ENCODE measurements at places on chromosomes 13 and 19.

GRCh38 chr19:48830088-48830487 lies 6.2 kb downstream of the HSD17B14 start:
- DNase-seq, result no peak

DNA sequence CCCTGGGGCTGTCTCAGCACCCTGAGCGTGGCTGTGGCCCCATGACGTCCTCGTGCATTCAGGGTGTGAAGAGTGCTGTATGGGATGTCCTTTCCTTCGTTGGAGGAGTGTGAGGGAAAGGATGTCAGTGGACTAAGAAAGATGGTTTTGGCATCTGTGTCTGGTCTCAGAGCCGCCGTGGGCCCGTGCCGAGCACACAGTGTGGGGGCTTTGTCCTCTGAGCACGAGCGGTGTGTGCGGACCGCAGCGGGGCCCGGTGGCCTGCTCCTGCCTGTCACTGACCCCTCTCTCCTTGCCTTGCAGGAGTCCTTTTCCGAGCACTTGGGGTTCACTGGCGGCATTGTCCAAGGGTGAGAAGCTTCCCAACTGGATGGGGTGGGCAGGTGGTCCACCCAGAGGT lies 63.3 kb upstream of the LDLR start:
- no peak for DNase-seq

GRCh38 chr19:38769635-38770211 lies 3.6 kb downstream of the LGALS7 start:
- DNase-seq, result peak; percentile 92

- no peak for DNase-seq
Measured at GRCh38 chr13:22103046-22104027, 432.5 kb downstream of the FGF9 start.

DNA sequence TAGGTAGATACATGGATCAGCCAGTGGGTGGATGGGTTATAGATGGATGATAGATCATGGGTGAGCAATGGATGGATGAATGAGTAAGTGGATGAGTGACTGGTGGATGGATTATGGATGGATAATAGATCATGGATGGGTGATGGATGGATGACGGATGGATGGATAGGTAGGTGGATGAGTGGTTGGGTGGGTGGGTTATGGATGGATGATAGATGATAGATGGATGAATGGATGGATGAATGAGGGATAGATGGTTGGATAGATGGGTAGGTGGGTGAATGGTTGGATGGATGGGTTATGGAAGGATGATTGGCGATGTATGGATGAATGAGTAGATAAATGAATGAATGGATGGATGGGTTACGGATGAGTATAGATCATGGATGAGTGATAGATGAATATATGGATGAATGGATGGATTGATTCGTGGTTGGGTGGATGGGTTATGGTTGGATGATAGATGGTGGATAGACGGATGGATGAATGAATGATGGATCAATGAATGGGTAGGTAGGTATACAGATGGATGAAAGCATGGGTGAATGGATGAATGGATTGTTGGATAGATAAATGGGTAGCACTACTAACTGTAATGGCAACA lies 27.0 kb upstream of the PTPRS start:
- no peak for DNase-seq

GRCh38 chr19:39817888-39818561 lies 15.9 kb downstream of the DYRK1B start:
- no peak for DNase-seq

DNA sequence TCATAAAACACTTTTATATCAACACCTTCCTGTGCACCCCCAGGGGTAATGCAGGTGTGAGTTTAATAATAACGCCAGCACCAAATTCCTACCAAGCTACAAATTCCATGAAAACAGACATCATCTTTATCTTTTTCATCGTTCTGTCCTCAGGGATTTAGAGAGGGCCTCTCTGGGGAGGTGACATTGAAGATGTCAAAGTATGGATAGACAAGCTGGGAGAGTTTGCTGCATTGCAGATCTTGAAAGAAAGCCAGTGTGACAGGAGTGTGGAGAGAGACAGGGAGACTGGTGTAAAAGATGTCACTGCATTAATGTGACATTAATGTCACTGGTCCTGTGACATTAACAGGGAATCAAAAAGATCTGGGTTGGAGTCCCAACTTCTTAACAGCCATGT lies 10.1 kb downstream of the CACNG6 start:
- no peak for DNase-seq

DNA sequence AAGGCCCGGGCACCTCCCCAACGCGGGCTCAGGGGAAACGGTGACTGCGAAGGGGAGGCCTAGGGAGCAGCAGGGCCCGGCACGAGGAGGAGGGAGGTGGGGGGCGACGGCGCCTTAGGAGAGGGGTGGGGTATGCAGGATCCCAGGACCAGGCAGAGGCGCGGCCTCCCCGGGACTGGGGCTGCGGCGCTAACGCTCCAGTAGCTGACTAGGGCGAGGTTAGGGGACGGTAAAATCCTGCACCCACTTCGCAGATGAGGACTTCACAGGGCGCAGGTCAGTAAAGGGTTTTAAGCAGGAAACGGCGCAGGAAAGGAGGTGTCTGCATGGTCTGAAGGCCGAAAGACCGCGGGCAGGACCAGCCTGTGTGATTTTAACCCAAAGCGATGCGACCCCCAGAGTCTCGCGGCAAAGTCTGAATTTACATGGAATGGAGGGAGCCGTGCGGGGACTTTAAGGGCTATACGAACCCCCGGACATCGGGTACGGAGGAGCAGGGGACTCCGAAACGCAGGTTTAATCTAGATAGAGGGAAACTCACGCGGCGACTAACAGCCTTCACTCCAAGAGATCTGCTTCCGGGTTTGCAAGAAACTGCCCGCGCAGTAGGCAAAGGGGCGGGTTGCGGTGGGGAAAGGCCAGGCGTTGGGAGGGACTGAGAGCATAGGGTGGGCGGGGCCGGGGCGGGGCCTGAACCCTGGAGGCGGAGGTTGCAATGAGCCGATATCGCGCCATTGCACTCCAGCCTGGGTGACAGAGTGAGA lies at the start of gene ZNF665:
Gene ZNF665 (minus strand): TSS at position 588 of the 764 bp plus-strand sequence. CDS start 10,460 bp downstream, outside the sequence.
- DNase-seq, result peak; percentile 83

DNA sequence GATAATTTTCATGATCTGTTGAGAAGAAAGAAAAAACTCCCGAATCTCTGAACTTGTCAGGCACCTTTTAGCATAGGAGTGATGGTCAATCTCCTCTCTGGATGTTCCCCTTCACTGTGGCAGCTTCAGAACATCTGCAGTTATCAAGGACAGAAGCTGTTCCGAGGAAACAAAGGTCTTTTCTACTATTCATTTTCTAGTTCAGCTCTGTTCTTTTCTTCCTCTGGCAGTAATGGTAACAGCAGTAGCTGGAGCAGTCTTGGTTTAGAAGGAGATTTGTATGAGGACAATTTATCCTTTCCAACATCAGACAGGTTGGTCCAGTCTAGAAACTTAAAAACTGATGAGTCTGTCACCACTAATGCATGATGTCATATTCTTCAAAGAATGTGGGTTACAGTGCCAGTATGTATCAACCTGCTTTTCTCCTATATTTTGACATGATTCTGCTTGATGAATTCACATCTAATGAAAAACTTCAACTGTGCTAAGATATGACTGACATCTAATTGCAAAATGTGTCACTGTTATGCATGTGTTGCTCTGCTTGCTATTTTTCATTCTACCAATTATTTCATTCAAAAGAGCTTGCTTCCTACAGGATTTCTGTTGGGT lies 41.0 kb downstream of the AKAP11 start:
- no peak for DNase-seq

DNA sequence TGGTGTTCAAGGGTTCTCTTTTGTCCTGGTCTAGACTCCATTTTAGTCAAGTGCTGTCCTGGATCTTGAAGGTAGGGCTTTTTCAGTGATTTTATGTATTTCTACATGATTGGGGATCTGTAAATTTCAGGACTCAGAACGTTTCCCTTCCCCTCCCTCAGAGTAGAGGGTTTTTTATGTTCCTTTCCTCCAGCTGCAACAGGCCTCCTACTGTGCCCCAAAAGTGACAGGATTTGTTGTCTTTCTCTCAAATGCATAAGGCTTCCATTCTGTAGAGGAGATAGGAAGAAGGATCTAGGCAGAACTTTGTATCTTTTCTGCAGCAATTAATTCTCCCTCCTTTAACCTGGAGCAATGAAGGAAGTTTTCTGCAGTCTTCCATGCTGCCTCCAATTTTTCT lies 251.3 kb downstream of the MAB21L1 start:
- DNase-seq, result no peak

DNA sequence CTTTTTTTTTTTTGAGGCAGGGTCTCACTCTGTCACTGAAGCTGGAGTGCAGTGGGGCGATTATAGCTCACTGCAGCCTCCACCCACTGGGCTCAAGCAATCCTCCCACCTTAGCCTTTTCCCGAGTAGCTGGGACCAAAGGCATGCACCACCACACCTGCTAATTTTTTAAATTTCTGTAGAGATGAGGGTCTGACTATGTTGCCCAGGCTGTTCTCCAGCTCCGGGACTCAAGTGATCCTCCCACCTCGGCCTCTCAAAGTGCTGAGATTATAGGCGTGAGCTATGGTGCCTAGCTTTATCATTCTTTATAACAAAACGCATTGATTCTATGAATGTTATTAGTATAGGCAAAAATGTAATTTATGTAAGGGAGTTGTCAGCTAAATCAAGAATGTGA lies 17.9 kb upstream of the LYPD3 start:
- no peak for DNase-seq

- DNase-seq, result no peak
Measured at GRCh38 chr19:16168465-16169081, 4.8 kb downstream of the CIB3 start.

GRCh38 chr19:54209811-54210494 lies 9.3 kb downstream of the RPS9 start:
- DNase-seq, result no peak

GRCh38 chr13:37100731-37101130 lies 4.7 kb downstream of the CSNK1A1L start:
- DNase-seq, result no peak

DNA sequence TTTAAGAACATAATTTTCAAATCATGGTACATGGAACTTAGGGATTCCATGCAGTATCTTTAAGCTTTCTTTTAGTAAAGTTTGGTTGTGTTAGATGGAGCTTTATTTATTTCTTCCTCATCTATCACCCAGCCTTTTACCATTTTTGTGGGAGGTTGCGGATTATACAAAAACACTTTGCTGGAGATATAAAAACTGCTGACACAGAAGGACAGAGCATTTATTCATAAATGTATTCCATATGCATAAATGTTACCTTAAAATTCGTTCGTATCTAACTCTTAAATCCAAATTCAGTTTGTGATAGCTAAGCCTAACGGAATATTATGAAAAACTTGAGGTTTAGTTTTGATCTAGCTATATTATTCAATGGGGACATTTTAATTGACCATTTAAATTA lies 143.3 kb downstream of the TDRD3 start:
- no peak for DNase-seq

DNA sequence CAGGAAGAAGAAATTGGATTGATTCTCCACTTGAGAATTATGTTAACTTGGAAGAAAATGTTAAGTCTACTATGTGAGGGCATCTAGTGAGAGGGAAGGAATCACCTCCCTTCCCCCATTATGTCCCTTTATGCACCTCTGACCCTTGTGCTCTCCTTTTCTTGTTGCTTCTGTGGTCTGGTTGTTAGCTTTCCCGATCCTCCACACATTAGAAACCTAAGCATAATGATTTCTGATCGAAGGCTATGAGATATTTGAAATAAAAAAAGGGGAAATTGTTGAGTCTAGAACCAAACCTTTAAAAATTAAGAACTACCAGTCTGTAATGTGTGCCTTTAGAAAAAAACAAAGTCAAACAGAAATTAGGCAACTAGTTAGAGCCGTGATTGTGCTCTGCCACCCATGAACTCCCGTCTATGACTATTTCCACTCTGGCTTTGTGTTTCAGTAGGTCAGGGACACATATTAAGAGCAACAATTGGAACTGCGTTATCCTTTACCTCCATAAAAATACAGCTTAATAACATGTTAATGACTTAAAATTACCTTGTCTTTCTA lies 463 bp upstream of the GPC6 start:
- DNase-seq, result no peak

- no peak for DNase-seq
Measured at GRCh38 chr19:55095260-55096060, 19.8 kb downstream of the EPS8L1 start.

DNA sequence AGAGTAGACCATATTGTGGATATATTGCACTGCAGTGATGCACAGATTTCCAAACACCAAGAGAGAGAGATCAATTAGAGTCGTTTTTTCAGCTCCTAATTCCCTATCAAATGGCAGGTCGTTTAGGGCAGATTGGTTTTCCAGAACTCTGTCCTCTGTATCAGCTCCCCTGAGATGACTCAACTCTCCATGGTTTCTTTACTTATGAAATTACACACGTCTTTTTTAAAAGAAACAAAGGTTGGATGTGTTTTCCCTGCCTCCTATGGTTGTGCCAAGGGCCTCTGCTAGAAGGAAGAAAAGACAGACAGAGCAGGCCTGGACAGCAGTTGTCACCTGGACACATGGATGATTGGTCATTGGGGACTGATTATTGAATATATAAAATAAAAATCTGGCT lies 478.1 kb upstream of the NBEA start:
- DNase-seq, result no peak
